HCT116 (cell line): ENCODE measurements at places on chromosomes 3 and 15.

GRCh38 chr3:15794303-15794771 lies 3.4 kb downstream of the ANKRD28 start:
- no peak for DNase-seq

- DNase-seq = no peak
Measured at GRCh38 chr15:64596701-64597476, 136.5 kb downstream of the ZNF609 start.

DNA sequence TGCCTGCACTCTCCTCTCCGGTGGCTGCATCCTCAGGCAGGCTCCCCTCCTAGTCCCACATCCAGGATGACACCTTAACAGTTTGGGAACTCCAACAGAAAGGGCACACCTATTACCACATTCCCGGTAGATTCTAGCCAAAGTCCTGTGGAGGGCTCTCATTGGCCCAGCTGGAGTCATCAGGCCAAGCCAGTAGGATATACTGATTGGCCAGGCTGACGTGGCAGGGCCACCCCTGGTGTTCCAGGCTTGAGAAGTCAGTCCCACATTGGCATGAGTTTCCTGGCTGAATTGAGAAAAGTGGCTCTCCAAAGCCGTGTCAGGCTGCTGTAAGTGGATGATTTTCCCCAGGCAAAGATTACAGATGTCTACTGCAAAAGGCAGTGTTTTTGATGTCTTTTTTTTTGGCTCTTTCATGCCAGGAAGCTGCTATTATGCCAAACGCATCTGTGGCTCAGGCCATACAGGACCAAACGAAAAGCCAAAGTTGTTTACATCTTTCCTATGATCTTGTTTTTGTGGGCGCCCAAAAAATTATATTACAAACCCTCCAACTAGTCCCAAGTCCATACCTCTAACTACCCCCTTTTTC lies 6.6 kb upstream of the BLM start:
- no peak for DNase-seq

- no peak for DNase-seq
Measured at GRCh38 chr3:11637901-11638458, 5.7 kb downstream of the VGLL4 start.

GRCh38 chr3:9067352-9067975 lies 104.2 kb upstream of the RAD18 start:
- DNase-seq = peak; percentile 47

GRCh38 chr3:100706365-100706764 lies 2.9 kb upstream of the TFG start:
- DNase-seq = no peak

DNA sequence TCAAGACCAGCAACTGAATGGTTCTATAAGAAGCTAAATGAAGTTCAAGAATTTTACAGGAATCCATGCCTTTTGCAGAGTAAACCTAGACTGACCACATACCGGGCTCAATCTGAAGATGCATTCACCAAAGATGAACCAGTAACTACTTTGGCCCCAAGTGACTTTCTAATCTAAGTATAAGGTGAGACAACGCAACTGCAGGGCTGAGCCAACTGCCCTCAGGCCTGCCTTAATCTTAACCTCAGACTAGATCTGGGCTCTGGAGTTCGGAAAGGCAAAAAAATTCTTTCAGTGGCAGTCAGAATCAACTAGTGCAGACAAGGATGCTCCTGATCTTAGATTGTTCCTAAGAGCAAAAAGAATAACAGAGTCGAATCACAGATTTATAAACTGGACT lies 48.3 kb downstream of the EXD1 start:
- no peak for DNase-seq

GRCh38 chr15:67031331-67031730 lies 34.1 kb upstream of the SMAD3 start:
- no peak for DNase-seq

DNA sequence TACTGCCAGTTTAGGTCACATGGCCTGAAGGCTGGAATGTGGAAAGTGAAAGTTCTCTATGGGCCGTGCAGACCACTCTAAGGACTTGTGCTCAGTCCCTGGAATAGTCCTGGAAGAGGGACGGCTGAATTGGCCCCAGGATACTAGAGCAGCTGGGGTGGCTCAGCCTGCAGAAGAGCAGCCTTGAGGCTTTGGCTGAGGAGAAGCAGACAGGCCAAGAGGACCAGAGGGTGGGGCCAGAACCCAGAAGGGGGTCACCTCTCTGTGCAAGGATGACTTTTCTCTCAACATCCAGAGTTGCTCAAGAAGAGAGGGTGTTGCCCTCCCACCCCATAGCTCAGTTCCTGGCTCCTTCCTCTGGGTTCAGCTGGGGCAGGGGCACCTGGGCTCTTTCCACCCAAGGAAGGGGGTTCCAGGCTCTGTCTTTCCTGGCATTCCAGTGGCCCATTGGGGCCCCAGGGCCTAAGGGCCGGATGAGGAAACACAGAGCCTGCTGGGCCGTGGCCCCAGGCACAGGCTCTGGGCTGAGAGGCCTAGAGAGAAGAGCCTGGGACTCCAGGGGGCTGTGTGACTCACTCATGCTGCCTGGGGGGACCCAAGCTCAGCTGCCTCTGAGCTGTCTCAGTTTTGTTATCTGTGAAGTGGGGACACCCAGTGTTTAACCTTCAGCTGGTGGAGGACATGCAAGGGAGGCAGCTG lies 8.5 kb upstream of the FBLN2 start:
- no peak for DNase-seq

GRCh38 chr3:154430014-154430413 lies at the start of gene GPR149:
Gene GPR149 (minus strand): TSS chr3:154430190. CDS start chr3:154429615, 575 bp downstream.
- DNase-seq = peak; percentile 23

DNA sequence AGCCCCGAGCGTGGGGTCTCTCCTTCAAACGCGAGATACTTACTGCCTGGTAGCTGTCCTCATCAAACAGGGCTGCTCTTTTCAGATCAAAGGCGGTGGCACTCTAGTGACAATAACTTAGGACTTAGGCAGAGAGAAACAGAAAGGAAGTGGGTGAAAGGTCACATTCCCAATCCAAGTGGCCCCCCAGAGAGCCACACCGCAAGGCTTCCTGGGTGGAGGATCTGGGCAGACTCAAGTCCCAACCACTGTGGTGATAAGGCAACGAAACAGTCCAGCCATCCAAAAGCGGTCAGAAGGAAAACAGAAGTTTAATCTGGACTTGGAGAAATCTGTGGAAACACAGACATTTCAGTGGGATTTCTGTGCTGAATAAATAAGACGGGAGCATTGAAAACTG lies 227.2 kb downstream of the ADAMTS17 start:
- no peak for DNase-seq

- no peak for DNase-seq
Measured at GRCh38 chr15:66212563-66212921, 41.0 kb downstream of the MEGF11 start.

- no peak for DNase-seq
Measured at GRCh38 chr15:47139965-47140364, 577.3 kb upstream of the SEMA6D start.

DNA sequence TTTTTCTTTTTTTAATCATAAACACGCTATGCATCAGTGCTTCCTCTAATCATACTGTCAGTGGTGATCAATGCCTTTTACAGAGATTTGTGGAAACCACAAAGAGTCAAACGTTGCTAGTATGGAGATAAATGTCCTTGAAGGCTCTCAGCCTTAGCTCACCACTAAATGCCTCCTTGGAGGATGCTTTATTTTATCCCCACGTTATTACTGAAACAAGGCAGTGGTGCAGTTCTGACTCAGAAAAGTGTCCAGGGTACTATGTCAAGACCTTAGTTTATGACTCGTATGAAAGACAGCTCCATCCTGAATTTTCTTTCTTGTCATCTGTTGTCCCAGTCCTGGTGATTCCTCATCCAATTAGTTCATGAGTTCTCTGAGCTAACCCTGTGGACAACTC lies 1146.7 kb downstream of the IGSF11 start:
- no peak for DNase-seq

DNA sequence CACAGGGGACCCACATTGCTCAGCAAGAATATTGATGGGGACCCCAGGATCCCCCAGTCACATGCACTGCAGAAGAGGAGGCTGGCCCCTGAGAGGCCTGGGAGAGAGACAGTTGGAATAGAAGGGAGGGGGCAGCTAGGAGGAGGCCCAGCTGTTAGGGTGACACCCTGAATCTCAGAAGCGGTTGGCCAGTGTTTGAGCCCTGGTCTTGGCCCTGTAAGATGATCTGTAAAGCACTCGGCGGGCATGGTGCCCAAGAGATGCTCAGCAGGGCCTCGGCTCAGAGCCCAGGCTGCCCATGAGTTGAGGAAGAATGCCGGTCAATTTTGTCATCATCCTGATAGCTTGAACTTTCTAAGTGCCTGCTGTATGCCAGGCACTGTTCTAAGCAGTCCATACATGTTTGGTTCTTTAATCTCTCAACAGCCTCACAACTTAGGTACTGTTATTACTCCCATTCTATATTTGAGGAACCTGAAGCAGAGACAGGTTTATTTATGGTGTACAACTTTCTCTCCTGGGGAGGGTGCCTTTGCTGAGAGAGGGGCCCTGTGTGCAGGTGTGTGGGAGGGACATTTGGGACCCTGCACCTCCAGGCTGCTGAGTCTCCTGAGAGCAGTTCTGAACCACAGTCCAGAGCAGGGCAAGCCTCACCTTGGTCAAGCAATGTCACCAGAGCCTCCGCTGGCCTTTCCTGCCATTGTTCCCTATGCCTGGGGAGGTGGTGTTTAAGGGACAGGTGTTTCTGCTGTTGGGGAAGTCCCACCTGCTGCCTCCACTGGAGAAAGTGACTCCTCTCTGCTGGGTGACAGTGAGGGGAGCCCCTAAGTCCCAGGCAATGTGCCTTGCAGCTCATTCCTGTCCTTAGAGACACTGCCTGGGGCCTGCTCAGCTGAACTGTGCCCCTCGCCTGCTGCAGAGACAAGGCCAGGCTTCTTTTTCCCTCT lies 26.0 kb downstream of the SLC6A6 start:
- DNase-seq = no peak

DNA sequence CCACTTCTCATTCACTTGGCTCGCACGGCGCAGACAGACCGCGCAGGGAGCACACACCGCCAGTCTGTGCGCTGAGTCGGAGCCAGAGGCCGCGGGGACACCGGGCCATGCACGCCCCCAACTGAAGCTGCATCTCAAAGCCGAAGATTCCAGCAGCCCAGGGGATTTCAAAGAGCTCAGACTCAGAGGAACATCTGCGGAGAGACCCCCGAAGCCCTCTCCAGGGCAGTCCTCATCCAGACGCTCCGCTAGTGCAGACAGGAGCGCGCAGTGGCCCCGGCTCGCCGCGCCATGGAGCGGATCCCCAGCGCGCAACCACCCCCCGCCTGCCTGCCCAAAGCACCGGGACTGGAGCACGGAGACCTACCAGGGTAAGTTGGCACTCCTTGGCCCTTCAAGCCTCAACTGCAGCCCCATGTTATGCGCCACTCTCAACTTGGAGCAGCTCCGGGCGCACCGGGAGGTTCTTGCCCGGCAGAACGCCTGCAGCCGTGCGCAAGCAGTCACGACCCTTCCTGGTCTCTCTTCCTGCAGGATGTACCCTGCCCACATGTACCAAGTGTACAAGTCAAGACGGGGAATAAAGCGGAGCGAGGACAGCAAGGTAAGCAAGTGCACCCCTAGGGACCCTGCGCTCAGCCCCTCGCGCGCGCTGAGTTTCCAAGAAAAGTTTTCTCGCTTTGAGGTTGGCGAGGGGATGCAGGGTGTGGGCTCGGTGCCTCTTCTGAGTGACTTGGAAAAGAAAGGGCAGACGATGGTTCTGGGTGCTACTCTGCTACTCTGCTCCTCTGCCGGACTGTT lies at the start of gene BHLHE40:
BHLHE40 (plus strand) TSS at position 10 of the 801 bp plus-strand sequence; CDS start at position 292, 282 bp downstream.
- DNase-seq = no peak

GRCh38 chr3:117692416-117692995 lies 982.9 kb downstream of the TUSC7 start:
- DNase-seq = no peak

GRCh38 chr3:40803311-40803710 lies 278.6 kb downstream of the ZNF621 start:
- no peak for DNase-seq

GRCh38 chr3:53829605-53830004 lies 16.6 kb downstream of the CHDH start:
- DNase-seq = no peak

- no peak for DNase-seq
Measured at GRCh38 chr3:127535901-127536829, 54.4 kb downstream of the TPRA1 start.

DNA sequence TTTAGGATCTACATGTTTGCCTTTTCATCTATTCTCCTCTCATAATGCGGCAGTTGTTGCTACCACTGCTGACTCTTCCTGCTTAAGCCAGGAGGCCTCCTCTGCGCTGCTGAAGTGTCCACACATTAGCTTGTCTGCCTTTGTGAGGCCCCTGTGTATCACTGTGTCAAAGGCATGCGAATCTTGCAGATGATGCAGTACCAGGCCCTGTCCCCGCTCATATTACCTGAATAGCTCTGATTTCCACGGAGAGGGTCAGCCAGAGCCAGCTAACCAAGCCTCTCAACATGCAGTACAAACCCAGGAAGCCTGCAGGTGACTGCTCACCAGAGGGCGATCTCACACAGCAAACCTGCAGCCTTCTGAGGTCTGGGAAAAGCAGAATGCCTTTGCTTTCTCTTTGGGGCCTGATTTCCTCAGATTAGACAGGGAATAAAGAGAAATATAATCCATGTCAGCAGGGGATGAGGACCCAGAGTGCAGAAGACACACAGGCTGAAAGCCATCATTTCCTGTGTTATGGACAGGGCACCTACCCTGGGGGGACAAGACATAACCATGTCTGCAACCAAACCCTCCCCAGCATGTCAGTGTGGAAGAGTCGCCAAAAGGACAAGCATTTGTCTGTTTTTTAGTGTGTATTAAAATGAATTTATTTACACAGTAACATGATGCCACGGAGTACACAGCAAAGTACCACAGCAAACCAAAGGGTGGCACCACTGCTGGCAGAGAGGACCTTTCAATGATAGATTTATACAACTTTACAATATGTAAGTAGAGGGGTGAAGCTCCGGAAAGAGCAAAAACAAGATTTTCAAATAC lies 36.8 kb upstream of the TSPAN3 start:
- DNase-seq = no peak

DNA sequence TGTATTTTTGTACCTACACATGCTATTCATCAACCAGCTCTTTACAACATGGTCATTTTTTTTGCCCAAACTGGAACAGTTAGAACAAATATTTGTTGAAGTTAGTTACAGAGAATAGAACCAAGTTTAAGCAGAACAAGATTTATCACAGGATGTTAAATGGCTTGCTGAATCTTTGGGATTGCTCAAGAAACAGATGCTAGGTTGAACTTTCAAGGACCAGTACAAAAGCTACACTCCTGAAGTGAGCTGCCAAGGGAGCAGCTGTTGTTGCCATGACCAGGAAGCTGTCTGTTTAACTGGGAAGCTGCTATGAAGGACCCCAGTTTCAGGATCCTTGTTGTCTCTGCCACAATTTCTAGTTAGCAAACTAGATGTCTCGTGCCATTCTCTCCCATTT lies 53.7 kb downstream of the ZIC1 start:
- no peak for DNase-seq

GRCh38 chr15:80988148-80988796 lies 1.3 kb downstream of the MESD start:
- no peak for DNase-seq

- no peak for DNase-seq
Measured at GRCh38 chr3:186937017-186937875, 6.9 kb downstream of the ST6GAL1 start.

- DNase-seq = no peak
Measured at GRCh38 chr3:121488628-121489027, 57.2 kb downstream of the POLQ start.

- DNase-seq = no peak
Measured at GRCh38 chr3:171248426-171249111, 211.6 kb downstream of the TNIK start.
